Urinary bladder (tissue), 4 donors: ENCODE measurements at places on chromosomes 11 and 22. TPM values are rescaled to one million over a fixed set of nuclear protein-coding genes. Genes with fewer than 3 reads are reported as not detected.

Gene BIK
- 2.5 TPM for total RNA-seq

DNA sequence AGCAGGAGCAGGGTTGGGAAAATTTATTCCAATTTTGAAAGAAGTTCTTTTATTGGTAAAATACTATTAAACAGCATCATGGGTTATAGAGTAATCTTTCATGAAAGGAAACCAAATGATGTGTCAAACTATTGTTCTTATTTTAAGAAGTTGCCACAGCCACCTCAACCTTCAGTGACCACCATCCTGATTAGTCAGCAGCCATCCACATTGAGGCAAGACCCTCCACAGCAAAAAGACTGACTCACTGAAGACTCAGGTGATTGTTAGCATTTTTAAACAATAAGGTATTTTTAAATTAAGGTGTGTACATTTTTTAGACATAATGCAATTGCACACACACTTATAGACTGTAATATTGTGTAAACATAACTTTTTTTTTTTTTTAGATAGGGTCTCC lies 3.7 kb upstream of the HEPHL1 start:
- no peak for DNase-seq

- no peak for DNase-seq
Measured at GRCh38 chr11:64776875-64777274, 1.5 kb downstream of the SF1 start.

- DNase-seq: no peak
Measured at GRCh38 chr22:47615051-47615450, 852.6 kb downstream of the TBC1D22A start.

GRCh38 chr22:32306561-32306960 lies 51.1 kb upstream of the RFPL3 start:
- no peak for DNase-seq

DNA sequence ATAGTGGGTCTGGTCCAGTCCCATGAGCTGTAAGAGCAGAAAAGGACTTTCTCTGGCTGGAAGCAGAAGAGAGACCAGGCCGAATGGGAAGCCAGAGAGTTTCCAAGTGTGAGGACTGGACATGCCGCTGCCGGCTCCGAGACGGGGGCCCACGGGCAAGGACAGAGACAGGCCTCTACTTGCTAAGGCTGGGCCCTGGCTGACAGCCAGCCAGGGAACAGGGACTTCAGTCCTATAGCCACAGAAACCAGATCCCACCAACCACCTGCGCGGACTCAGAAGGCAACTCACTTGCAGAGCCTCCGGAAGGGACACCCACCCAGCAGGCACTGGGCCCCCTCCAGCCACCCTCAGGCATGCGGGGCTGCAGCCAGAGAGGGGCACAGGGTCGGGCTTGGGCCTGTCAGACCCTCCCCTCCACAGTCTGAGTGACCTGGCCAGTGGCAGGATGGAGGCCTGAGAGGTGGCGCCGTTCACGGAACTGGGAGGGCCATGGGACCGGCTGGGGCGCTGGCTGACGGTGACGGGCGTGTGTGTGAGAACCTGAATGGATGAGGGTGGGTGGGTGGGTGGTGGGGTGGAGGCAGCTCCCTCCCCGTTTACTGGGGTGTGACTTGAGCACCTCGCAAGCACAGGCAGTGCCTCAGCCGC lies 47.8 kb upstream of the A4GALT start:
- DNase-seq: no peak

DNA sequence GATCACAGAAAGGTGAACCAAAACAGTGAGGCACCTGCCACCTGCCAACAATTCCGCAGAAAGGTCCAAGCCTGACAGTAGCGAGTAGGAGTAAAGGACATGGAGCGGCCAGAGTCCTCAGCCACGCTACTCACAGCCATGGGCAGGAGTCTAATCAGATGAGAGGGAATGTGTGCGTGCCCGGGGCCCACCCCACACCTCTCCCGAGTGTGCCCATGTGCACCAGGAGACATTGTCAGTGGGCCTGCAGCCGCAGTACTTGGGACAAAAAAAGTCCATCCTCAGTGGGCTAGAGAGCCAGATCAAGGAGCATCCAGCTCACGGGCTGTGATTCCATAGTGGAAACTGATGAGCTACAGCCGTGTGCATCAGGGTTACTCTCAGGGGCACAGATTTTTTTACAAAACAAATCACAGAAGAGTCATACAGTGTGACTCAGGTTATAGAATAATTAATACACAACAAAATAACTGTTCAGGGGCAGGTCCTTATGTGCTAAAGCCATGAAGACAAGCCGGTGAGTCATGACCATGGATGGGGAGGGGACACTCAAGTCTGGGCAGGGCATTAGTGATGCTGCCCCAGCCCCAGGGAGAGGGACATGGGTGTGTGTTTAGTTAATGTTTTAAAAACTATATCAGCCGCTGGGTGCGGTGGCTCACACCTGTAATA lies 12.0 kb downstream of the SART1 start:
- no peak for DNase-seq

DNA sequence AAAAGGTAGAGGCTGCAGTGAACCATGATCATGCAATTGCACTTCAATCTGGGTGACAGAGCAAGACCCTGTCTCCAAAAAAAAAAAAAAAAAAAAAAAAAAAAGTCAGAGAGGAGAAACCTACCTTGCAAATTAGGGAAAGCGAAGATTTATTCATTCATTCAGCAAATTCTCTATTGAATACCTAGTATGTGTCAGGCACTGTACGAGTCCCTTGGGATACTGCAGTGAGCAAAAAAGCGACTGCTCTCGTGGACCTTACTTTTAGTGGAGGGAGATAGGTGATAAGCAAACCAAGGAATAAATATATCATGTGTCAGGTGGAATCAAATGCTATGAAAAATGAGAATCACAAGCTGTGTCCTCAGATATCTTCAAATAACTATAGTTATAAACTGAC lies 101.3 kb downstream of the STIM1 start:
- no peak for DNase-seq

DNA sequence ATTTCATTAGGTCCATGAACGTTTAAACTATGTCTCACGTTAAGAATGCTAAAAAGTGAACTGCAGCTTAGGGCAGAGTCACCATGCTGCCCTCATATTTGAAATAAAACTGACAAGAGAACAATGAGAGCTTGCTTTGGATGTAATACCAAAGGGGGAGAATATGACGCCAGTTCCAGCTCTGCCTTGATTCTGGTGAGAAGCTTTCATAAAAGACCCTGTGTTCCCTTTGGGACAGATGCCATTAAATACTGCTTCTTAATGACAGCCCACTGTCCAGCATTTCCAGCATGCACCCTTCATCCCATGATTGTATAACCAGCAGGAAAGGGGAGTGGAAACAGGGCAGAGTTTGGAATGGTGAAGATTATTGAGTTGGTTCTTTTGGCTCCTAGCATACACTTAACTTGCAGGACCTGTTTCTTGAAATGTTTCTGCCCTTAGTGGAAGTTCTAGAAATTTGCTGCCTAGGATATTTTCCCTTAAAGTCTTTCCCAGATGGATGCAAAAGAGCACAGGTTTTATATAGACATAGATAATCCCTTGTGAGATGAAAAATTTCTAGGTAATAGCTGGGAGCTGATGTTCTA lies 139.3 kb upstream of the LDLRAD3 start:
- no peak for DNase-seq

- no peak for DNase-seq
Measured at GRCh38 chr11:1222491-1223345, at the start of gene MUC5B. TSS of gene MUC5B (plus strand) at chr11:1223066. CDS start at chr11:1223124, 58 bp downstream.

DNA sequence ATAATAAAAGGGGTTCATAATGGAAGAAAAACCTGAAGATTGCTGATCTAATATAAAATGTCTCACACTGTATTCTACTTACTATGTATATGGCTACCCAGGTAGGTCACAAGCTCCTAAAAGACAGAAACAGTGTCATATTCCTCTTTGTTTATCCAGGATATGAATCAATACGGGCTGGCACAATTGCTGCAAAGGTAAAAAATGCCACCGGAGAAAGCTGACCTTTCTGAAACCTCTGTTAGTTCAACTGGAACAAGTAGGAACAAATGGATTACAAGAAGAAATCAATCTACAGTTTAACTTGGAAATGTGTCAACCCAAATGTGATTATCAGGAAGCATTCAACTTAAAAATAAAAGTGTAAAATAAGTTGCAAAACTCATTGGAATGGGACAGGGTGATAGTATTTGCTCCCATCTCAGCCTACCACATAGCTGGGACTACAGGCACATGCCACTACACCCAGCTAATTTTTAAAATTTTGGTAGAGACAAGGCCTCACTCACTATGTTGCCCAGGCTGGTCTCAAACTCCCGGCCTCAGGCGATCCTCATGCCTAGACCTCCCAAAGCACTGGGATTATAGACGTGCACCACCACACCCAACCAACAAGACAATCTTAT lies 27.6 kb downstream of the SLC35F2 start:
- no peak for DNase-seq

GRCh38 chr22:25153961-25154666 lies 45.5 kb upstream of the CRYBB3 start:
- DNase-seq: no peak

DNA sequence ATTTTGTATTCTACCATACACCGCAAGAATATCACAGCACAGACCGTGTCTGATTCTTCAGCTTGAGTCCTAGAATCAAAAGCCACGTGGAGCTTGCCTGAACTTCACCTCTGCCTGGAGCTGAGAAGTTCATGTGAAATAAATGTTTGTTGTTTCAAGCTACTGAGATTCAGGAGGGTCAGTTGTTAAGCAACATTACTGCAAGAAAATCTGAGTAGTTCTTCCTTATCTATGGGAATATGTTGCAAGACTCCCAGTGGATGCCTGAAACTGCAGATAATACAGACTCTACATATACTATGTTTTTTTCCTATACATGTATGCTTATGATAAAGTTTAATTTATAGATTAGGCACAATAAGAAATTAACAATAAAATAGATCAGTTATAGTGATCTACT lies 995.3 kb downstream of the TBC1D22A start:
- no peak for DNase-seq

GRCh38 chr22:40118979-40119378 lies 58.7 kb upstream of the TNRC6B start:
- no peak for DNase-seq

GRCh38 chr11:110445437-110445836 lies 15.7 kb downstream of the FDX1 start:
- DNase-seq: no peak

DNA sequence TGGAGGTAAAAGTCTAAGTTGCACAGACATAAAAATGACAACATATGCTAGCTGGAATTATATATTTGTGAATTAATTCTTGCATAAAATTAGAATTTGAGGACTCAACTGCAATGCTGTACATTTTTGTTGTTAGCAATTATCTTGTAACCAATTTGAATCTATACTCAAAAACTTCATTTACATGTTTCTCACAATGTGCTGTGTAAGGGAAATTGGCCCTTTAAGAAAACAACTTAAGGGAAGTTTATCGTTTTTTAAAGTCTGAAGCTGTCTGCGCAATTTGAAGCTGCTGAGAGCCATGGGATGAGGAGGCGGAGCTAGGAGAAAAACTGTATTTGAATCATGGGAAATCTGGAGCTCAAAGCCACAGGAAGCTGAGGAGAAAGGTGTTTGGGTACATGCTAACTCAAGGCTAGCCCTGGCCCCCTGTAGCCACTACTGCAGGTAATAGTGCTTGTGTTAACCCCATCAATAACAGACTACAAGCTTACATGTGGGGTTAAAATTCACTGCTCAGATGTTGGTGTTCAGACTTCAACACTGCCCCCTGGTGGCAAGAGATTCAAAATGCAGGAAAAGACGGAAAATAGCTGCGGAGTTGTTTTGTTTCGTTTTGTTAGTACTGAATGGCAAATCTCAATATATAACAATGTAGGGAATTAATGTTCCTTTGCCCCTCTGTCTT lies 126.1 kb downstream of the BRD1 start:
- no peak for DNase-seq

GRCh38 chr11:82837650-82838049 lies 62.6 kb downstream of the PRCP start:
- no peak for DNase-seq
